ENCODE measurements at places on chromosomes 5 and 9.

GRCh38 chr9:89154218-89154617, 24.4 kb downstream of the SHC3 start:
- DNase-seq = no peak

DNA sequence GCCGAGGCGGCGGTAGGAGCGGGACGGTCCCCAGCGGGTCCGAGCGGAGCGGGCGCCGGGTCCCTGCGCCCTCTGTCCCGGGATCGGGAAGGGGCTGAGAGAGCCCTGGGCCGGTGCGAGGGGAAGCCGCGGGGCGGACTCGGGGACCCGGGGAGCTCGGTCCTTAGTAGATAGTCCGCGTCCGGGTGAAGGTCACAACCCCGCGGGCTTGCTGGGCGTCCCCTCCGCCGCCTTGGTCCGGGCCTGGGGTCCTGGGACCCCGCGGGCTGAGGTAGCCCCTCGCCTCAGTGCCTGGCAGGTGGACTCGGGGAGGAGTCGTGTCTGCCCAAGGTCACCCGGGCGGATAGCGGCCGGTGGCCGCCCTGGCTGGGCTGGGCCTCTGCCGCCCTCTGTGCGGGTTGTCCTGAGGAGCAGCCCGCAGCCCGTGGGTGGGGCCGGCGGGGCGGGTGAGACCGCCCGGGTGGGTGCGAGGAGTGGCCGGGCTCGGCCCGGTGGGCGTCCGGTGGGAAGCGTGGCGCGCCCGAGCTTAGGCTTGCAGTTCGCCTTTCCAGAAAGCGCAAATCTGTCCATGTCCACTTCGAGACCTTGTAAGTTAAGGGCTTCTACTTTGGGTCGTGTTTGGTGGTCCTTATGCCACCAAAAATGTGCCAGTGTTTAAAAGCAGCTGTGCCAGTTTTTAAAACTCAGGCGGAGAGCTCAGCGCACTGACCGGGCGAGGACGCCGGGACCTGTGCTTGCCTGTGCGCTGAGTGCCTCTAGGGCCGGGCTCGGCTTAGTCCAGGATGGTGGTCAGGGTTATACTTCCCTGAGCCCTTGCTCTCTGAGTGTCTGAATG, 554 bp downstream of the SDHA start:
- peak; percentile 24 for DNase-seq

- peak; percentile 64 for DNase-seq
These were observed 529.1 kb upstream of the SEMA6A start for GRCh38 chr5:117103703-117104102.

- no peak for DNase-seq
These were observed 1.7 kb upstream of the DCP2 start for GRCh38 chr5:112974901-112975300.

GRCh38 chr9:6187272-6187671, 28.3 kb upstream of the IL33 start:
- no peak for DNase-seq

DNA sequence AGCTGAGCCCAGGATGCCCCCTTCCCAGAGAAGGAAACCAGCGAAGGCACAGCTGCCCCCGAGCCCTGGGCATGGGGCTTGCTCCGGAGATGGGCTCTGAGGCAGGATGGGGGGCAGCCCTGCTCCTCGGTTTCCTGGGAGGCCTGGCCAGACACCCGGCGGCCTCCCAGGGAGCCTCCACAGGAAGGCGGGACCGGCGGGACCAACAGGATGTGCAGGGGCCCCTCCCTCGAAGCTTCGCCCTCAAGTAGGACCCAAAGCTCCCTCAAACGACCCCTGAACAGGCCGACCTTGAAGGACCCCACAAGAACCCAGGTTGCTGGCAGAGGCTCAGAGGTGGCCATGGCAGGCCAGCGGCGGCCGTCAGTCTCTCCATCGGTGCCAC, 11.7 kb downstream of the EXD3 start:
- no peak for DNase-seq

Measured in neuronal stem cell (in vitro differentiated cells).